ENCODE measurements at places on chromosomes 12 and 14. TPM values are rescaled to one million over a fixed set of nuclear protein-coding genes. Genes with fewer than 3 reads are reported as not detected.

AQP6 gene
- polyA plus RNA-seq, result not detected

ADAMTS20 gene
- polyA plus RNA-seq, result not detected

TMEM119 gene
- polyA plus RNA-seq, result 1.3 TPM

SERPINA10 gene
- 0.10 TPM for polyA plus RNA-seq

SYCP3 gene
- polyA plus RNA-seq, result 0.28 TPM

TMED10 gene
- 48.4 TPM for polyA plus RNA-seq

SIVA1 gene
- 247 TPM for polyA plus RNA-seq

PIWIL1 gene
- not detected for polyA plus RNA-seq

ATF7 gene
- 14.3 TPM for polyA plus RNA-seq

CMA1 gene
- 0.23 TPM for polyA plus RNA-seq

PTCSC3 gene
- polyA plus RNA-seq, result 0.65 TPM

BCAT1 gene
- polyA plus RNA-seq, result 1.3 TPM

PLEKHD1 gene
- 0.15 TPM for polyA plus RNA-seq

KRT82 gene
- not detected for polyA plus RNA-seq

- DNase-seq, result no peak
Observed at GRCh38 chr14:97707603-97708002, 910.4 kb downstream of the VRK1 start.

- DNase-seq, result no peak
Observed at GRCh38 chr12:85688837-85689236, 147.4 kb downstream of the RASSF9 start.

- peak; percentile 80 for DNase-seq
Observed at GRCh38 chr14:103546652-103547454, 15.6 kb downstream of the BAG5 start.

DNA sequence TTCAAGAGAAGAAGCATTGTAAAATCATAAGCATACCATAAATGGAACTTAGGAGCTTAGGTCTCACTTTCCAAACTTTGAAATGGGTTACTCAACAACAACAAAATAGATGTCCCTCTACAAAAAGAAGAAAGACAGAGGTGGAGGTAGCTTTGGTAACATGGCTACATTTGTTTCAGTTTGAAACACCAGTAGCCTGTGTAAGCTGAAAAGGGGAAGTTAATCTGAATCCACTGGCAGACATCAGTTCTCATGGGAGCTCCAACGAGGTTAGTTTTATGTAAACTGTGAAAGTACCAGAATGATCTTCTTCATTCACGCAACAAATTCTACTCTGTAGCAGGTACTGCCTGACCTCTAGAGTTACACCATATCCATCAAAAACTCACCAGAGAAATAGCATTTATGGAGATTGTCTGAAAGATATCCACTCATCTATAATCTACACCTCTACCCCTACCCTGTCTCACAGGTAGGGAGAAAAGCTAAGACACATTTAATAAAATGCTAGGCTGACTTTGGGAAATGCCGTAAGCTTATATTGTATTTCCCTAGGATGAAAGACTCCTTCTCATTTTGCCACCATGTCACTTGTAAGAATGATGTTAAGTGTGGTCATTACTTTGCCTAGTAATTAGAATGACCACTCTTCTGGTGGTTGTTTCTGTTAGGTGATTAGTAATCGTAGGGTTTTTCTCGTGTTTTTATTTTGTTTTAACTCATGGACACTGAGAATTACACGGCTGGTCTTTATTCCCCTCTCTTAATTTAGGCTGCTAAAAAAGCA lies 224.1 kb downstream of the ASCL1 start:
- no peak for DNase-seq

GRCh38 chr12:1993341-1993740 lies 10.9 kb downstream of the DCP1B start:
- no peak for DNase-seq

- DNase-seq, result no peak
Observed at GRCh38 chr12:91094032-91094662, 17.1 kb downstream of the LUM start.

DNA sequence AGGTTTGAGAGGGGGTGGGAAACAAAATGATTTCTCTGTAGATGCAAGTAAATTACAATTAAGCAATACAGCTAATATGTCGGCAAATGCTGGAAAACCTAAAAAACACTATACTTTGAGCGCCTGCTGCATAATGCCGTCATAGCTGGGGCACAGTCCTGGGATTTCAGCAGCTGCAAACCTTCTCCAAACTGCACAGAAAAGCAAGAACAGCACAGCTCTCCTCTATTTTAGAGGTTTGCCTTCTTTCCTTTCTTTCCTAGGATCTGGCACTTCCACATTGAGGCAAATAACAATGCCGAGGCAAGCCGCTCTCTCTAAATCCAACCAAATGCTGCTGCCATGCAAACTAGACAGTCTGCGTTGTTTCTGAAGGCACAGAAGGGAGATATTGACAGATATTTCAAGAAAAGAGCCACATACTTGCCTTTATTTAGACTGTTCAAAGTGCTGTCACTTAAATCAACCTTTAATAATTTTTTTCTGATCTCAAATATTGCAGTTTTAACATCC lies 287.1 kb upstream of the G2E3 start:
- DNase-seq, result peak; percentile 30

GRCh38 chr14:29220566-29220965 lies 454.0 kb downstream of the FOXG1 start:
- no peak for DNase-seq

- no peak for DNase-seq
Observed at GRCh38 chr12:88591343-88591742, 11.1 kb upstream of the KITLG start.

- peak; percentile 53 for DNase-seq
Observed at GRCh38 chr12:129049917-129050316, 196.6 kb downstream of the GLT1D1 start.

DNA sequence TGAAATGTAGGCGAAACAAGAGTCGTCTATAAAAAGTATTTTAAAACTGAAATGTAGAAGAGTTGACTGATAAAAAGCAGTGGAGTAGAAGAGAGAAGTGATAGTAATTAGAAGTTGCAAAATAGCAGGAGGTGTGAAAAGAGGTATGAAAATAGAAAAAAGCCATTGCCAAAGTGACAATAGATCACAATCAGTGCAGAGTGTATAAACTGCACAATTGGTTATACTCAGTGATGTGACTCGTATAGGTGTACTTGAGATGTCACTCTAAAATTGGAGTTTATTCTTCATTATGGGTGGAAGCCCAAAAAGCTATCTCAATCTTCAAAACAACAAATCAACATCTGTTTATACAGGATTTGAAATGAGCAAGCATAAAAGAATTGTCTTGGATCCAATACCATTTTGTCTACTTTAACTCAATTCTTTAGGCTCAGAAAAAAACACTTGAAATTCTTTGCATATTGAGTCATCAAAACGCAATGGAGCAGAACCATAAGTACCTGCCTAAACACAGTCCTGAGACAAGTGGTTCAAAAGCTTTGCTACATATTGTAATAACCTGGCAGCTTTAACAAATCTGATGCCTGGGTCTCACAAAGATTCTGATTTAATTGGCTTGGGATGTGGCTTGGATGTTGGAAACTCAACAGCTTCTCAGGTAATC lies 8.8 kb downstream of the IKBIP start:
- DNase-seq, result peak; percentile 8

DNA sequence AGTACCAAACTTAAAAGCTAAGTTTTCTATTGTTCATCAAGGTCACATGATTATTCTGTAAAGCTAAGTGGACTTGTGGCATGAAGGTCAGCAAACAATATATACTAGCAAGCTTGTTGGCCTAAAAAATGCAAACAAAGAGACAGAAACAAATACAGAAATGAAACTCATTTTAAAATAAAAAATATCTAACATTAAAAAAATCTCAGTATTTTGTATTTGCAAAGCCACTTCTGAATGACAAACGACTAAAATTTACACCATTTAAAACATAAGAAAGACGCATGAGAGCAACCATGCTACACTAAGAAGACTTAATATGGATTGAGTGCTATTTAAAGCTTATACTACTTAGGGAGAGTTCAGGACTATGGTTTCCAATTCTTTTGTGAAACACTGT lies 72.8 kb upstream of the BBS10 start:
- no peak for DNase-seq

- no peak for DNase-seq
Observed at GRCh38 chr14:90308561-90308960, 23.2 kb downstream of the NRDE2 start.

DNA sequence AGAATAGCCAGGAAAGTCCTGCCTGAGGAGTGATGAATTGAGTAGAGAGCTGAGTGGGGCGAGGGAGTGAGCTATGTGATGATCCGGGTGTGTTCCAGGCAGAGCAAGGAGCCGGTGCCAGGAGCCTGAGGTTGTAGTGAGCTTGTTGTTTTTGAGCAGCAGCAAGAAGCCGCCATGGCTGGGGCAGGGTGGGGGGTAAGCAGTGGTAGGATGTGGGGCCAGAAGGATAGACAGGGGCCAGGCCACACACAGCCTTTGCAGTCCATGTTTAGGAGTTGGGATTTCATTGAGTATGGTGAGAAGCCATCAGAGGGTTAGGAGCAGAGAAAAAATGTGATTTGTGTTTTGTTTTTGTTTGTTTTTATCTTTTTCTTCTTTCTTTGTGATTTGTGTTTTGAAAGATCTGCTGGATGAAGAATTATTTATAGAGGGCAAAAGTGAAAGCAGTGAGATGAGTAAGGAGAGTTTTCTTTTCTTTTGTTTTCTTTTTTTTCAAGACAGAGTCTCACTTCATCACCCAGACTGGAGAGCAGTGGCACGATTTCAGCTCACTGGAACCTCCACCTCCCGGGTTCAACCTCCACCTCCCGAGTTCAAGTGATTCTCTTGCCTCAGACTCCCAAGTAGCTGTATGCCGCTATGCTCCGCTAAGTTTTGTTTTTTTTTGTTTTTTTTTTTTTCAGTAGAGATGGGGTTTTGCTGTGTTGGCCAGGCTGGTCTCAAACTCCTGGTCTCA lies 92.3 kb upstream of the BCAT1 start:
- no peak for DNase-seq

DNA sequence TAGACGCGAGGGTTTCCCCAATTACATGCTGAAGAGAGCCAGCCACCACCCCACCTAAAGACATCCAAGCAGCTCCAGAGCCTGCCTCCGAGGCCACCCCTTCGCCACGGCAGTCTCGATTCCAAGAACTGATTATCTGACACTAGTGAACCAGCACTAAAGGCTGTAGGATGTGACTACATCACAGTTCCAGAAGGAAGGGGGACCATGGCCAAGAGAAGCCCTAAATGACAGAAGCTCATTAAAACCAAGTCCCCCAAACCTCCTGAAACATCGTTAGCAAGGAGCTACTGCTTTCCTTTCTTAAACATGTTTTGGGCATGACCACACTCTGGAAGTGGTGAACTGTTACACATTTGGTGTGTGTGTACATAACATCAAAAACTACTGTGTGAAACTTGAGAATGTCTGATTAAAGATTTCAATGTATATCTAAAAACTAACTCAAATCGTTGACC lies 88.2 kb downstream of the DUSP16 start:
- no peak for DNase-seq

DNA sequence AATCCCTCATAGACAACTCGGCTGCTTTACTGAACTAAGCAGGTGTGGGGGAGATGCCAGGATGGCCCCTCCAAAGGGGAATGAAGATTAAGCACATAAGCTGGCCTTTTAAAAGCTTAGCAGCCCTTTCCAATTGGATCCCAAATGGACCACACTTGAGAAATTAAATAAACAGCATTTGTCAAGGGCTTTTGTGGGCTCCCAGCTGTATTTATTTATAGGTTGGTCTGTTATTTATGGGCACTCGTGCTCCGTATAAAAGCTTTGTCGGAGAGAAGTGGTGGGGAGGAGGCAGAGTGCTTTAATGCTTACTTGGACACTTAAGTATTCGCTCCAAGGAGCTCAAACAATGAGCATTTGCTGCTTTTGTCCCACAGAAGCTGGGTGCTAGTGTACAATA lies 580.2 kb downstream of the MED13L start:
- peak; percentile 36 for DNase-seq

- no peak for DNase-seq
Observed at GRCh38 chr12:8687846-8688601, 9.8 kb upstream of the RIMKLB start.

DNA sequence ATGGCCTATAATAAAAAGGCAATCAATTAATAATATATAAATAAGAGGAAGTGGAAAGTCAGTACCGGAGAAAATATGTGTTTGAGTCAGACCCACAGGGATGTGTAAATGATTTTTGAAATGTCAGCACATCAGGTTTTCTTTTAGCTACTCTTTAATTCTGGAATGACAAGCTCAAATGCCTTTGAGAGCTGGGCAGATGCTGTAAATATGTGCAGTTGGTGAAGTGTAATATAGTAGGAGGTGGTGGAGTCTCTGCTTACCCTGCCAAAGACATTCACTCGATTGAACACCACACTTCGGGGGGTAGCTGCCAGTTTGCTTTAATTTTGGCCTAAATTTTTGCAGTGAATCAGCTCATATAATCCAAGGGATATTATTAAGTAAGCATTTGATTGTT lies 93.0 kb downstream of the PLEKHA5 start:
- DNase-seq, result no peak

DNA sequence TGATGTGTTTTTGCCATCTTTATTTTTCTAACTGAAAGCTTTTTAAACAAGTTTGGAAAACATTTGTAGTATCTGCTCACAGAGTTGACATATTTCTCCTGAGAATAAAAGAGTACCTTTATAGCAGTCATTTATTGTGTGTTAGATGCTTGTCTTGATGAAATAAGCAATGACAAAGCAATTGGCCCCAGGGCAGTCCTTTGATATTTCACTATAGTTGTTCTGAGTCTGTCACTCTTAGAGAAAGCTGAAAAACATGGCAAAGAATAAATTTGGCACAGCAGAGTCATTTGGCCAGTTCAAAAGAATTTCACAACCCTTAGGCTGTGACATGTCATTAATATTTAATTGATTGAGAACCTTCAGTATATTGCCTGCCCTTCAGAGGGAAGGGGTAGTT lies 166.2 kb downstream of the PTPRO start:
- no peak for DNase-seq

DNA sequence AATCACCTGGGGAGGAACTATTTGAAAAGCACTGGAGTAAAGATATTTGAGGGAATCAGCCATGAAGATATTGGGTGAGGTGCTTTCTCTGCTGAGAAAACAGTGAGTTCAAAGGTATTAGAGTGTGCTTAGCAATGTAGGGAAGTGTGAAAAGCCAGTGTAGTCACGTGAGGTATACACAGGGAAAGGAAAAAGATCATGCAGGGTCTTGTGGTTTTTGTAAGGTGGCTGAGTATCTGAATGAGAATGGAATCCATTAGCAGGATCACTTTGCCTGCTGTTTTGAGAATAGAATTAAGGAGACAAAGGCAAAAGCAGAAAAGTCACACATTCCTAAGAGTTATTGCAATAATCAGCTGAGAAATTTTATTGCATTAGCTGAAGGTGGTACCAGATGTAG lies 193.0 kb downstream of the PIK3C2G start:
- no peak for DNase-seq

DNA sequence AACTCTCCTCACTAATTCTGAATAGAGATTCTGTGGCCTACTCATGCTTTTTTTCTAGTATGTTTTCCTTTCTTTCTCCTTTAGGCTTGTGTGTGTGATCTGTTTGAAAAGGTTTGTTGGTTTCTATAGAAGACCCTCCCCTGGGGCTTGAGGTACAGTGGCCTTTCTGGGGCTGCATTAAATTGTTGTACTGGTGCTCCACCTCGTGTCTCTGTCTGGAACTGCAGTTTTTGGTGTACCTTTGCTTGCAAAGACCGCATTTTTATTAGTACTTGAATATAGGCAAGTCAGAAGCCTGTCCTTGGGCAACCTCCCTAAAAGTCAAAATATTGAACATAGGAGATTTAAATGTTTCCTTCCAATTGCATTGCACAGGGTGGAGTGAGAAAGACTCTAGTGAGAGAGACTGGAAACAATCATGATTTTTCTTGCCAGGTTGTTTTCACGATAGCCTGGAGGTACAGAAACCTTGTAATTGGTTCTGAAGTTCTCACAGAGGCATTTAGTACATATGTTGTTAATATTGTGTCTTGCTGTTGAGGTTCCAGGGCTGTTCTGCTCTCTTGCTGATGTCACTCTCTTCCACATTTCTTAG lies 39.0 kb downstream of the SLCO1B1 start:
- DNase-seq, result peak; percentile 51
